ENCODE measurements at places on chromosomes 12 and 14. TPM values are rescaled to one million over a fixed set of nuclear protein-coding genes. Genes with fewer than 3 reads are reported as not detected.

- no peaks in the 10 kb centered on the region for H3K27me3 ChIP-seq
- no peak overlapping the region for H3K27ac ChIP-seq
- no peaks in the 10 kb centered on the region for H3K36me3 ChIP-seq
- no peak for DNase-seq
Measured at GRCh38 chr12:26309634-26310033, 114.3 kb downstream of the SSPN start.

DNA sequence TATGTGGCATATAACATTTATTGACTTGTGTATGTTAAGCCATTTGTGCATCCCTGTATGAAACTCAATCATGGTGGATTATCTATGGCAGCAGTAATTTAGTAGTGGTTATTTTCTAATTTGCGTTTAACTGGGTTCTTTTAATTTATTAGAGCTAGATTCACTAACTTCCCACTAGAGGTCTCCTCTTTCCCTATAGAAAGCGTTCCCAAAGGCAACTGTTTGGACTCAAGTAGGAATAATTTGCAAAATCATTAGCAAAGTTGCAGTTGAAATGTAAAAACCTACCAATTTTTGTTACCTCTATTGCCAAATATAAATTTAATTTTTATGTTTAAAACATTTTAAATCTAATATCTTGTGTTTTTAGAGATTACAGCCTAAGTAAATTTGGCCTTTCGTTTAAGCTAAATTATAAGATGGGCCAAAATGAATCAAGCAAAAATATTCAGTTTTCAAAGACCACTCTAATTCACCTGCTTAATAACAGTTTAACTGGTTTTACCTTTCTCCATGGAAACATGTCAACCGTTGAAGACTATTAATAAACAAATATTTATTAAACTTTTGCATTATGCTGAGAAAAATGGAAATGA, 6.0 kb downstream of the DMAC2L start:
- H3K27ac ChIP-seq, result no peak overlapping the region
- no peaks in the 10 kb centered on the region for H3K27me3 ChIP-seq
- no peak for DNase-seq
- no peaks in the 10 kb centered on the region for H3K4me1 ChIP-seq
- H3K36me3 ChIP-seq, result no peaks in the 10 kb centered on the region

- no peak for DNase-seq
- no peaks in the 10 kb centered on the region for H3K27me3 ChIP-seq
- no peaks in the 10 kb centered on the region for H3K36me3 ChIP-seq
- no peak overlapping the region for H3K4me3 ChIP-seq
- H3K4me1 ChIP-seq, result peaks cover 9% of the 10 kb centered on the region
- H3K27ac ChIP-seq, result no peak overlapping the region
Measured at GRCh38 chr14:81432219-81432661, 32.1 kb upstream of the STON2 start.

GRCh38 chr14:89826596-89826995, 127.9 kb downstream of the EFCAB11 start:
- H3K4me1 ChIP-seq, result no peaks in the 10 kb centered on the region
- no peak overlapping the region for H3K27ac ChIP-seq
- H3K36me3 ChIP-seq, result no peaks in the 10 kb centered on the region

DNA sequence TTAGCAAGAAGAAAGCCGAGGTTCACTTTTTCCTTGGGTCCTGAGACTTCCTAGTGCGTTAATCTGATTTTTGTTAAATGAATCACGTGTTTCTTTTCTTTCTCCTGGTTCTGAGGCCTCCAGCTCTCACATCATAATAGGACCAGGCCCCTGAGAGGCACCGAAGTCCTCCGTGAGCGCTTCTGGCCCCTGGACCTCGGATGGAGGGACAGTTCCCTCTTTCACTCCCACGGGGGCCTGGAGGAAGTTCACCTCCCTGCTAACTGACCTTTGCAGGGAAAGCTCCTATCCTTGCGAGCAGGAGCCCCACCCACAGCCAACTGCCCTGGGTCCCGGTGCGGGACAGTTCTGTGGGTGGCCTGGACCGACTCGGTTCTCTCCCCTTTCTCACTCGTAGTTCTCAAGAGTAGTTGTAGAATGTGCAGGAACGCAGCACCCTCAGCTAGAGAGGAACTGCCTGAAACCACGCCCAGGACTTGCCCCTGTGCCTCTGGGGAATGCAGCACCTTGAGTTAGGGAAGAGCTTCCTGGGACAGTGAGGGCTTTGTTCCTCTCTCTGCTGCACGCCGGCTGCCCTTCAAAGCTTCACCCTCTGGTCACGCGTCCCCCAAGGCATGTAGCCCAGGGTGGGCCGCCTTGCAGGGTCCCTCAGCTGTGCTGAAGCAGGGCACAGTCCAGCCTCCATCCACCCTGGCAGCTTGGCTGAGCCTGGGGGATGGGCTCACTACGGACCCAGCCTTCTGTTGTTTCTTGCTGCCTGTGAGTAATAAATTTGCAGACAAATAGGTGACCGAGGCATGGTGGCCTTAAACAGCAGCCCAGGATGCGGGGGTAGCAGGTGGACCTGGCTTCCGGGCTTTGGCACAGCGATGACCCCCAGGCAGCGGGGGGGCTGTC, 264.6 kb downstream of the ADGRD1 start:
- peaks cover 2% of the 10 kb centered on the region for H3K4me1 ChIP-seq
- no peak overlapping the region for H3K27ac ChIP-seq
- no peaks in the 10 kb centered on the region for H3K36me3 ChIP-seq
- no peak for DNase-seq

DNA sequence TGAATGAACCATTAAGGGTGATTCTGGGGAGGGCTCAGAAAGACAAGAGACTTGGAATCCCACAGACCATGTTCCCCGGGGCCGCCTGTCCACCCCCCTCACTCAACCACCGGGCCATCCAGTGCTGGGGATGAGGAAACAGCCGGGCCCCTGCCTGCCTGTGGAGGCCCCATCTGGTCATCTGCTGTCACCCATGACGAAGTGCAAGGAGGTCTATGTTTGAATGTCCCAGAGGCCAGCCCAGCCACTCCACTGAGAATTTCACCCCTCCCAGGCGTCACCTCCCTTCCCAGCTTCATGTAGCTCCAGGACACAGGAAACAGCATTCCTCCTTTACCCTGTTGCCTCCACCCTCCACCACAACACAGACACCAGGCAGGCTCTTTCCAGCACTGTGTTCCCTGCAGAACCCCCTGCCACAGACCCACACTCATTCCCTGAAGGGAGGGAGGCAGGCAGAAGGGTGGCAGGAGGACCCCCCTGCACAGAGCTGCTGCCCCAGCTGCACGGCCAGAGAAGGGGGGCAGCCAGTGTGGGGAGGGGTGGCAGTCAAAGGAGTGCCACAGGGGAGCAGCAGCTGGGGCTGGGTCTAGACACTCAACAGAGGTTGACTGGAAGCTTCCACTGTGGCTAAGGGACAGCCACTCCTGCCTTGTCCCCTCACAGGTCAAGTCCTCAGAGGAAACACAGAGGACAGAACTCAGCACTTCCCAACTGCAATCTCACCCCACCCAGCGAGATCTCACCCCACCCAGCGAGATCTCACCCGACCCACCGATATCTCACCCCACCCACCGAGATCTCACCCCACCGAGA, 50.3 kb upstream of the PPP2R5C start:
- H3K4me3 ChIP-seq, result no peak overlapping the region
- H3K27ac ChIP-seq, result no peak overlapping the region
- no peaks in the 10 kb centered on the region for H3K36me3 ChIP-seq

GRCh38 chr12:120767071-120768024, 41.7 kb downstream of the ACADS start:
- DNase-seq, result no peak
- no peak overlapping the region for H3K4me3 ChIP-seq
- no peaks in the 10 kb centered on the region for H3K36me3 ChIP-seq
- no peak overlapping the region for H3K27ac ChIP-seq

- H3K36me3 ChIP-seq, result no peaks in the 10 kb centered on the region
- H3K4me1 ChIP-seq, result no peaks in the 10 kb centered on the region
- no peaks in the 10 kb centered on the region for H3K27me3 ChIP-seq
- no peak for DNase-seq
- no peak overlapping the region for H3K27ac ChIP-seq
Measured at GRCh38 chr12:99522456-99522855, 125.1 kb upstream of the GARIN6 start.

DNA sequence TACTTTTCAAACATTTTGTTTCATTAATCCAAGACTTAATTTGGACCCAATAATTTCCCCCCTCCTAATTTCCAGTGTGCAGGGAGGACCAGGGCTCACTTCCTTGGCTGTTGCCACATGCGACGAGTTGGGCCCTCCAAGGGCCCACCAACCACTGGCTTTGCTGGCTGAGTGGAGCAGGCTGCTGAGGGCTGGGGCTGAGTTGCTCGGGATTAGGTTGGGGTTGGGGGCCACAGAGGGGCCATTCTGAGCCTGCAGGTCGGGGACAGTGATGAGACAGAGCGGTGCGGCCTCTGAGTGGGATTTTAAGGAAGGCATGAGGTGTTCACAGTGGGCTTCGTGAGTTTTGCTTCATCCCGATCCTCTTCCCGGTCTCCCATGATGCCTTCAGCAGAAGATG, 6.1 kb upstream of the TRAF3 start:
- no peak for DNase-seq
- no peaks in the 10 kb centered on the region for H3K36me3 ChIP-seq
- H3K27me3 ChIP-seq, result no peaks in the 10 kb centered on the region
- no peak overlapping the region for H3K27ac ChIP-seq
- H3K4me1 ChIP-seq, result no peaks in the 10 kb centered on the region

DNA sequence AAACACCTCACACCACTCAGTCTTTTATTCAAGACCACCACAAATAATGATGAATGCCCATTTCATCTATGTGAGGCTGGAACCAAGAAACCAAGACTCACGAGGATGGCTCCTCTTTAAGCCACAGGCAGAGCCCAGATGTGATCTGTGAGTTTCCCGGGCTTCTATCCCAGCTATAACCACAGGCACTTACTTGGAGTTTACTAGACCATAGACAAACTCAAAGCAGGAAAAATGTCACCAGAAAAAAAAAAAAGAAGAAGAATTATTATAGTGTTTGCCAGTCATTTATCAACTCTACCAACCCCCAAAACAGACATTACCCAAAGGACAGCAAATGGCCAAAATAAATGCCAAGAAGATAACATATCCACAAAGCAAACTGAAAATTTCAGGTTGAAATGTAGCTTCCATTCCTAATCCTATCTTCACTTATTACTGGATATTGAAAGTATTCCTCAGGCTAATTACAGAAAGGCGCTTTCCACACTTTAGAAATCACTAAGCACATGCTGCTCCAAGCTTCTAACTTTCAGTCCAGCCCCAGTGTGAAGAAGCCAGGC, 44.7 kb downstream of the ZFYVE1 start:
- H3K4me3 ChIP-seq, result no peak overlapping the region
- no peaks in the 10 kb centered on the region for H3K27me3 ChIP-seq
- DNase-seq, result no peak
- H3K36me3 ChIP-seq, result no peaks in the 10 kb centered on the region

The ACVRL1 gene
- 9.4 TPM for total RNA-seq

All from ovary (tissue), 10 donors.